Karpas-422 (cell line): ENCODE measurements at places on chromosomes 3 and 15. TPM values are rescaled to one million over a fixed set of nuclear protein-coding genes. Genes with fewer than 3 reads are reported as not detected.

DNA sequence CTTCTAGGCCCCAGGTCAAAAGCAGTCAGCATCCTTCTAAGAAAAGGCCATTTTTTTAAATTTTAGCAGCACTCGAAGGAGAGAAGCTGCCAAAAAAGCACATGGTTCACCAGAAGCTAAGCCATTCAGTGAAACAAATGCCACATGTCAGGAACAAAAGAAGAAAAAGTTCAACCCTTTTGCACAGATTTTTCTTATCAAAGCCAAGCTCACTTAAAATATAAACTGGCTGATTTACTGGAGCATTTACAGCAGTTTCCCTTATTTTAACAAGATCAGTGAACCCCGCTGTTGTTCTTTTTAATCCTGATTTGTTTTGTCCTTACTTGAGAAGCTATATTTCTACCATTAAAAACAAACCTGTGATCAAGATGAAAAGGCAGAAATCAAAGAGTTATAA, 46.5 kb upstream of the SYNPR start:
- no peak for DNase-seq

DNA sequence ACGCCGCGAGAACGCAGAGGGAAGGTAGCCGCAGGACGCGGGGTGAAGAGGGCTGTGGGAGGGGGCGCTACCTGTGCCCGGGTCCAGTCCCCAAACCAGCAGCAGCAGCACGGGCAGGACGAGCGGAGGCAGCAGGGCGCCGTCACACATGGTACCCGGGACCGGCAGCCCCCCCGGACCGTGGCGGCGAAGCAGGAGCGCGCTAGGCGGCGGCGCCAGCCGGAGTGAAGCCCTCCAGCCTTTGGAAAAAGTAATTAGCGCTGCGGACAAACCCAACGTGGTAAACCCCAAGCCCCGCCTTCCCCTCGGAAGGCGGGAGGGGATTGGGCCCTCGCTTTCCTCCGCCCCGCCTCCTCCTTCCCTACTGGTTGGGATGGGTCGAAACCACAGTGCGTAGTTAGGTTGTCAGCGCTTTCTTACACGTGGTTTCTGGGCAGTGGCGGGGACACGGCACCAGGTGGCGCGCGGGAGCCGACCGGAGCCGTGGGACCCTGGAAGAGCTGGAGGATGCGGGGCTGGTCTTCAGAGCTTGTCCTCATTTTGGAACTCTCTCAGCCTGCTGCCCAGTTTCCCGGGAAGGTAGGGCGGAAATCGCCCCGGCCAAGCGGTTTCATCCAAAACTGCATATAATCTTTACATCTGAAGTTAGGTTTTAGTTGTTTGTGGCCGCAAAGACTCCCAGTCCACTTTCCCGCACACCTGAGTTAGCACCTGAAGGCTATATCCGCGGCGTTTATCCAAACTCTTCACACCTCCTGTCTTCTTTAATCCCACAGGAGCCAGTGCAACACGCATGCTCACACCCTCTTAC, at the start of gene ADAMTS17:
ADAMTS17 (minus strand) TSS at position 226 of the 811 bp plus-strand sequence; CDS start at position 150, 76 bp downstream.
- no peak for DNase-seq

GRCh38 chr3:110436209-110436608, 635.4 kb upstream of the NECTIN3 start:
- DNase-seq = no peak

- no peak for DNase-seq
Observed at GRCh38 chr3:169914321-169914720, 2.9 kb downstream of the SAMD7 start.

DNA sequence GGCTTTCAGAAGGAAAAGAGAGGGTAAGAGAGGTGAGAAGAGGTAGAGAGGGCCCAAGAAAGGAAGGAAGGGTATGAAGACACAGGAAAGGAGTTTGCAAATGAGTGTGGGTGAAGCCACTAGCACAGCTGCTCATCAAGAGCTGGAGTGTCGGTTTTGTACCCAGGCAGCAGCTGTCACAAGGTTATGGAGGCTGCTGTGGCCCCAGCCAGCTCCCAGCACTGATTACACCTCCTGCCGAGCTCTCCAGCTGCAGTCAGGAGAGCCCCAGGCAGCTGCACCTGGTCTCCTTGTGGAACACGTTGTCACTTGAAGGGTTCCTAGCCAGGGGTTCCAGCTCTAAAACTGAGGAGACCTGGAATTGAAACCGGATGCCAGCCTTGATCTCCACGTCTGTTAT, 60.4 kb upstream of the CHD2 start:
- DNase-seq = peak; percentile 56

DNA sequence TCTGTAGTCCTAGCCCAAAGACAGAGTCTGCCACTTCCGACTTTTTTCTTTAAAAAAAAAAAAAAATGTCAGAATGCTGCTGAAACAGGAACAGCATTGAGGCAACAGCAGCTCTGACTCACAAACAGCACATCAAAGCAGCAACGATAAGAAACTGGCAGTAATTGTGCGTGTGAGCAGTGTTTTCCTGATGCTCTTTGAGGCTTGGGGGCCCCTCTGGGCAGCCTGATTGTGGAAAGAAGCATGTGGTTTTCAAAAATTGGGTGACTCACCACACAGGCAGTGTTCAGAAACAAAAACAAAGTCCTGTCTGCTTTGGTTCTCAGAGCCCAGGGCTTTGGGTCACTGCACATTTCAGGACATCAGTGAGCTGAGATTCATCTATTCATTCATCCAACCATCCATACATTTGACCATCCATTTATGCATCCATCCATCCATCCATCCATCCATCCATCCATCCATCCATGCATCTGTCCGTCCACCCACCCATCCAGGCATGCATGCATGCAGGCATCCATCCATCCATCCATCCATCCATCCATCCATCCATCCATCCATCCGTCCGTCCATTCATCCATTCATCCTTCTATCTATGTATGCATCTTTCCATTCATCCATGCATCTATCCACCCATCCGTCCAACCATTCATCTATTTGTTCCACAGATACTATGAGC, 308.4 kb downstream of the RPLP1 start:
- DNase-seq = peak; percentile 39

DNA sequence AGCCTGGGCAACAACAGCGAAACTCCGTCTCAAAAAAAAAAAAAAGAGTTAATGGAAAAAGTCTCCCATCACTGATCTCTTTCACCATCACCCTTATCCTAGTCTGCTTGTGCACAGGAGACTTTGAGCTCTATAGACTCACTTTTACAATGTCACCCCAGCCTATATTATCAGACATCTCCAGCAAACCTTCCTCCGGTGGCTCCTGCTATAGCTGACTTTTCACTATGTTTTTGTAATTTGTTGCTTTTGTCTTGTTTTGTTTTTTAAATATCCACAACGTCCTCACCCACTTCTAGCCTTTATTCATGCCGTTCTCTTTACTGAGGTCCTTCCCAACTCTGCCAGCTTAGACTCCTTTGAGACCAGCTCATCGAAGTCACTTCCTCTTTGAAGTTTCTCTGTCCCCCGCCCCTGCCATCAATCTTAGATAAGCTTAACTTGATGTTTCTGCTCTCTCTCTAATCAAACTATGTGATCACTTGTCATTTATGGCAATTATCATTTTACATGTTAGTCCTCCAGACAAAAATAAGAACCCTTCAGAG, 82.7 kb upstream of the CHD2 start:
- peak; percentile 88 for DNase-seq

DNA sequence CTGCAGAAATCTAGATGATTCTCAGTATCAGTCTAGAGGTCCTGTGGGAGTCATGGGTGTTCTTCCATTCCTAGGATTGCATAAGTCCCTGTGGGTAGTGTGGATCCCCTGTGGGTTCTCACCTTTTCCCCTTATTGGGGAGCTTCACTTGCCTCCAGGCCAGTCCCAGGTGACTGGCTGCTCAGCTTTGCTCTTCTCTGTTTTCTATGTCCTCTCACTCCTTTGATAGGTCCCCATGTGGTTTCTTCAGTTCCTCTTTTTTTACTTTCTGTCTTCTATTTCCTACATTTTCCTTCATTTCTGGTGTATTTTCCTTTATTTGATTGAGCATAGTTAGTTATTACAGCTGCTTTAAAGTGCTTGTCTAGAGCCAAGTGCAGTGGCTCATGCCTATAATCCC, 10.9 kb downstream of the TEX55 start:
- DNase-seq = no peak

DNA sequence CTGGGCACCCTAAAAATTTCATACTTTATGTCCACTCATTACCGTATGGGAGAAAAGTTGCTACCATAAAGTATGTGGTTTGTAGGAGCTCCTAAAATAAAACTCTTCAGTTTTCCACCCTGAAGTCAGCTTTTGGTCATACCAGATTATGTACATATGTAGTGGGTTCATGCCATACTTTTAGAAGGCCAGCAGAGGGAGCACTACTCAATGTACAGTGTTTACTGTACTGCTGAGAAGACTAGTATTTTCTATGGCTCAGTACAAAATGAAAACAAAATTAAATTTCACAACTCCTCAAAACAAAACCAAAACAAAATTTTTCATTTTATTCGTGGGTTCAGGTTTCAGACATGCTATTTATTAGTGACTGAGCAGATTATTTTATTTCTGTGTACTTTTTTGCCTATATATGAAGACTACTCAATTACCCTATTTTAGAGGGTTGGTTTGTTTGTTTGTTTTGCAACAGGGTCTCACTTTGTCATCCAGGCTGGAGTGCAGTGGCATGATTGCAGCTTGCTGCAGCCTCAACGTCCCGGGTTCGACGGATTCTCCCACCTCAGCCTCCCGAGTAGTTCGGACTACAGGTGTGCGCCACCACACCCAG, 24.3 kb downstream of the NXPE3 start:
- DNase-seq = peak; percentile 90

DNA sequence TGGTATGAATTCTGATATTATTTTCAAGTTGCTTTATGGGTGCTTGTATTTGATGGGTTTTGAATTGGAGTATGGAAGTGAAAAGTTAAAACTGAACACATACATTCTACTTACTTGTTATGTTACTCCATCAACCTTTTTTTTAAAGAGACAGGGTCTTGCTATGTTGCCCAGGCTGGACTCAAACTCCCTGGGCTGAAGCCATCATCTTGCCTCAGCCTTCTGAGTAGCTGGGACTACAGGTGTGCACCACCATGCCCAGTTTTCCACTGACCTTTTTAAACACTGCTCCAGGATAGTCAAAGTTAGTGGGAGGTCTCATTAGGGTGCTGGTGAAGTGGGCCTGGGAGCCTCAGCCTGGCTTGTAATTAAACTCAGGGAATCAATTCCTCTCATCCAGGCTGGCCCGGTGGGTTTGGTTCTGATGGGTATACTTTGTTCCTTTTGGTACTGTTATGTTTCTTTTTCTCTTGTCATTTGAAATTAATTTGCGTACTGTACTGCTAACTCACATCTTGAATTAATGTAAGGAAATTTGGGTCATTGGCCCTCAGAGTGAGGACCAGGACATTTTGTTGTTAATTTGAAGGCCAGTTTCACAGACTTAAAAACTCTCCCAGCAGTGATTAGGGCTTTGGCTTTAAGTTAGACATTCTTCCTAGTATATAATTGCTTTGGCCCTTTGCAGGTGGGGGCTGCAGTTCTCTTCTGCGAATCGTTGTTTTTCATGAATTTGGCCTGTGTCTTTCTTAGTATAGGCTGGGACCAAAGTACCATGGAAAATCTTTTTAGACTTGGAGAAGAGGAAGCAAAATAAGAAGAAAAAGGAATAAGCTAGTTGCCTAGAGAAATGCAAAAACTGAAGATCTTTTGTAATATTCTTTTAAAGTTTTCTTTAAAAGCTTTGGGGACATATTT, 66.9 kb downstream of the FNDC3B start:
- no peak for DNase-seq

DNA sequence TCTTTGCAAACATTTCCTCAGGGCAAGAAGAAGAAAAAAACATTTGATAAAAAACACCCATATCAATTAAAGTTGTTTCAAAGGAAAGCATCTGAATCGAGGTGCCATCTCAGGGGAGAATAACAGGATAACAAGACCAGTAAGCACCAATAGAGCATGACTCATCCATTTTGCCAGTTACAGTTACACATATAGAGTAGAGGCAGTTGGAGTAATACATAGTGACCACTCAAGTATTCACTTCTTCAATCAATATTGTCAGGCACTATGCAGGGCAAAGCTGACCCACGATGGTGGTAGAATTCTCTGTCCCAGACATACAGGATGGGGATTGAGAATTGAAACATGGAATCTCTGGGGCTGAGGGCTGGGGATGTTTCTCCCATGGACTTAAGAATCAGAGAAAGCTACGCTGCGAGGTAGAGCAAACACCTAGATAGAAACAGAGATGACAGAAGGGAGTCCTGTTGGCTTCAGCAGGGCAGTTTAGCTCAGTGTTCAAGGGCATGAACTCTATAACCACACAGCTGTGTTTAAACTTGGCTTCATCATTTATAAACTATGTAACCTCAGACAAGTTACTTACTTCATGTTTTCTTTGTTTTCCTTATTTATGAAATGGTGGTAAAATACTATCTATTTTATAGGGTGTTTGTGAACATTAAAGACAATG, 186.4 kb upstream of the NANOGP8 start:
- no peak for DNase-seq

DNA sequence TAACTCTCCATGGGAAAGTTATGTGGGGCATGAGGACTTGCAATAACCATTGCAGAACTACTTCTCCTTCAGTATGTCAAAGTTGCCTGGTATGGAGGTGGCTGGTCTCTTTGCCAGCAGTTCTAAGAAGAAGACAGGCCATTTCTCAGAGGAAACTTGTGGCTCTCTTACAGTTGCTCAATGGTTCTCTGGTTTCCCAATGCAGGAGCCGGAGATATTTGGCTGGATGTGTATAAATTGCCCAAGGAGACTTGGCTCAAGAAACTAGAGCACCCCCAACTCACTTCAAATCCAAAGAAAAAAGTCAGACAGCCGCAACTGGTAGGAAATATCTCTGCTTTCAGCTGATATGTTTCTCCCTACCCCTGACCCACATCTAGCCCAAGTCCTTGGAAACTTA, 24.2 kb downstream of the WDR93 start:
- DNase-seq = no peak

GRCh38 chr3:34034840-34035239, 236.4 kb downstream of the PDCD6IP start:
- DNase-seq = no peak

- DNase-seq = peak; percentile 98
Observed at GRCh38 chr3:168095611-168096209, at the start of gene GOLIM4. Gene GOLIM4, minus strand, starts transcription at chr3:168095924. Its CDS starts 639 bp downstream, at chr3:168095285.

LRRIQ4 gene
- total RNA-seq = 0.07 and 0.22 TPM in 2 replicates

IQCF5 gene
- not detected in 2 replicates for total RNA-seq

MUC13 gene
- 0.07 TPM in 1 of 2 replicates, not detected in the other for total RNA-seq

NUP210 gene
- total RNA-seq = 87.7 and 117 TPM in 2 replicates

MAP6D1 gene
- total RNA-seq = 1.2 and 10.8 TPM in 2 replicates

TEX55 gene
- total RNA-seq = not detected in 2 replicates

DUOXA2 gene
- not detected in 2 replicates for total RNA-seq
